ENCODE measurements at places on chromosomes 11 and 22.

- H3K4me1 ChIP-seq: peaks cover 16% of the 10 kb centered on the region
- no peaks in the 10 kb centered on the region for H3K27me3 ChIP-seq
- H3K4me3 ChIP-seq: no peak overlapping the region
- H3K36me3 ChIP-seq: peaks cover 7% of the 10 kb centered on the region
- no peak for DNase-seq
Measured at GRCh38 chr11:63805844-63806415, 7.3 kb upstream of the SPINDOC start.

- H3K27me3 ChIP-seq: peaks cover 60% of the 10 kb centered on the region
- no peak for DNase-seq
- no peaks in the 10 kb centered on the region for H3K36me3 ChIP-seq
- no peaks in the 10 kb centered on the region for H3K4me1 ChIP-seq
Measured at GRCh38 chr11:113484223-113484622, 9.0 kb upstream of the DRD2 start.

- no peak overlapping the region for H3K27ac ChIP-seq
- H3K27me3 ChIP-seq: no peaks in the 10 kb centered on the region
- H3K36me3 ChIP-seq: no peaks in the 10 kb centered on the region
- no peak overlapping the region for H3K4me3 ChIP-seq
- DNase-seq: no peak
- H3K4me1 ChIP-seq: no peaks in the 10 kb centered on the region
Measured at GRCh38 chr11:121944556-121945230, 171.3 kb downstream of the BLID start.

DNA sequence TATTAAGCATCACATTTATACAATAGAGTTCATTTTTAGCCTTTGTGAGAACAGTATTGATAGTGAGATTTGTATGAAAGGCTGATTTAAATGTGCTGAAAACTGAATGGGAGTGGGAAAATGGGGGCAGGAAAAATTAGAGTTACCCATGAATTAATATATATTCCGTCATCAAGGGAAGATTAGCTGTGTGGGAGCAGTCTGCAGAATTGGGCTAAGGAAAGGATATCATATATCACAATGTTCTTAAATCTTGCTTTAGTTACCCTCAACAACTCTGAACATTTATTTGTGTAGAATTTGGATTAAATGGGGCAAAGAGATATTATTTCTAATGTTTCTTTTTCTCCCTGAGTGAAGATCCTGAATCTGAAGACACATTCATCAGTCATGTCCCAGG, at the start of gene OR51Q1:
Gene OR51Q1 (plus strand): TSS at position 301 of the 400 bp plus-strand sequence. CDS start 90 bp downstream, at position 391.
- peaks cover 30% of the 10 kb centered on the region for H3K27me3 ChIP-seq
- H3K27ac ChIP-seq: no peak within 1 kb of the TSS
- H3K36me3 ChIP-seq: no peaks in the 10 kb centered on the region
- no peaks in the 10 kb centered on the region for H3K4me1 ChIP-seq

DNA sequence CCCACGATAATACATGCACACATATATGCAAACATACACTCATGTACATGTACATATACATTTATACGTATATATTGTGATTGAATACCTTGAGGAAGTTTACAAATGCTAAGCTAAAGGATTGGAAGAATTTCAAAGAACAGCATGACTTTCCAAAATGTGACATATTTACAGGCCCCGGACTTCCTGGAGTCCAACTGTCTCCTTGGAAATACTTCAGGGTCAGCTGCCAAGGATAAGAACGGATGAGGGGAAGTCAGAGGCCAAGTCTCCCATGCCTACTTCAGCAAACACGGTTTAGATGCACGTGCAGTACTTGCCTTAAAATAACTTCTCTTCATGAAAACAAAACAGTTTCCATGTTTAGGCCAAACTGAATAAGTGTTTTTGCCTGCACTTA, 213.6 kb downstream of the DYNC2H1 start:
- H3K4me1 ChIP-seq: peaks cover 6% of the 10 kb centered on the region
- H3K36me3 ChIP-seq: no peaks in the 10 kb centered on the region
- H3K27me3 ChIP-seq: no peaks in the 10 kb centered on the region

- no peak for DNase-seq
- no peak overlapping the region for H3K27ac ChIP-seq
- no peak overlapping the region for H3K4me3 ChIP-seq
- no peaks in the 10 kb centered on the region for H3K4me1 ChIP-seq
- H3K36me3 ChIP-seq: no peaks in the 10 kb centered on the region
Measured at GRCh38 chr22:41713004-41713403, 13.7 kb downstream of the MEI1 start.

GRCh38 chr22:35605369-35605680, 11.8 kb downstream of the MB start:
- no peaks in the 10 kb centered on the region for H3K27me3 ChIP-seq
- H3K4me3 ChIP-seq: no peak overlapping the region
- no peaks in the 10 kb centered on the region for H3K4me1 ChIP-seq

DNA sequence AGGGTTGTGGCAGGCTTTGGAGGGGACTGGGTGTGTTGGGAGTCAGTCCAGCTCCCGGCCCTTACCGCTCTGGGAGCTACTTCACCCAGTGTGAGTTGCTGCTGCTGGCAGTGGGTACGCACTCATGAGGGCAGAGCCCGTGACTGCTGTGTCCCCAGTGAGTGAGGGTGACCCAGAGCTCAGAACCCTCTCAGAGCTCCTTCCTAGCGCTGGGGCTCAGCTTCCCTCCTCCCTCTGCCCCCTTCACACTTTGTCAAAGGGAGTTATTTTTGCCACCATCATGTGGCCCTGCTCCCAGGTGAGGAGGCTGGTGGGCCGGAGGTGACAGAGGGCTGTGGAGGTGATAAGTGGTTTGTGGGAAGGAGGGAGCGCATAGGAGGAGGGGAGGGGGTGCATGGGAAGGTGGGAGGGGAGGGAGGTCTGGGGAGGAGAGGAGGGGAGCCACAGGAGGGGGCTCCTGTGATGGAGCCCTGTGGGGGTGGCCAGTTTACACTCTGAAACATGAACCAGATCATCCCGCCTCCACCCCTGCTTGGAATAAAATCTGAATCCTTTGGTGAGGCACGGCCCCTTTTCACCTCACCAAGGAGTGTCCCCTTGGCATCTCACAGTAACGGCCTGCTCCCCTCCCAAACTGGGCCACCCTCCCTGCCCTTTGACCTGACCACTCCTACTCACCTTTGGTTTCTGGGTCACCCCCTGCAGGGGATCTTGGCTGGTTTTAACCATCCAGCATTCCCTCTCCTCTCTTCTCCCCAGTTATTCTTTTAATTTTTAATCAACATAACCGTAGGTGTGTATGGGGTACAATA, 9.9 kb downstream of the NDUFV1 start:
- peaks cover 24% of the 10 kb centered on the region for H3K36me3 ChIP-seq
- DNase-seq: no peak
- peaks cover 16% of the 10 kb centered on the region for H3K4me1 ChIP-seq

DNA sequence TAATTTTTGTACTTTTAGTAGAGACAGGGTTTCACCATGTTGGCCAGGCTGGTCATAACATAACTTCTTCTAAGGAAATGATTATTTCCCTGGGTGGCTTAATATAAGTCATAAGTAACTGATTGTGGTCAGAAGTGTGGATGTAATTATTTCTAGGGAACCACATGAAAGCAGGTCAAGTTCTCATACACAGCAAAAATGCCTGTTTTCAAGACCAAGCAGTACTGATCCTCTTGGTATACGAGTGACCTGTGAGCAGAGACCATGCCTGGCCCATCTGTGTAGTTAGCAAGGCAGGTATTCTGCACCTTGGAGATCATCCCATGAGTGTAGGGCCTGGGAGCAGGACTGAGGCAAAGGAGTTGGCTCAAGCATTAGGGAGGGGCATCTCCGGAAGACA, 32.5 kb upstream of the NUCB2 start:
- no peak overlapping the region for H3K4me3 ChIP-seq
- no peak overlapping the region for H3K27ac ChIP-seq
- H3K27me3 ChIP-seq: no peaks in the 10 kb centered on the region

DNA sequence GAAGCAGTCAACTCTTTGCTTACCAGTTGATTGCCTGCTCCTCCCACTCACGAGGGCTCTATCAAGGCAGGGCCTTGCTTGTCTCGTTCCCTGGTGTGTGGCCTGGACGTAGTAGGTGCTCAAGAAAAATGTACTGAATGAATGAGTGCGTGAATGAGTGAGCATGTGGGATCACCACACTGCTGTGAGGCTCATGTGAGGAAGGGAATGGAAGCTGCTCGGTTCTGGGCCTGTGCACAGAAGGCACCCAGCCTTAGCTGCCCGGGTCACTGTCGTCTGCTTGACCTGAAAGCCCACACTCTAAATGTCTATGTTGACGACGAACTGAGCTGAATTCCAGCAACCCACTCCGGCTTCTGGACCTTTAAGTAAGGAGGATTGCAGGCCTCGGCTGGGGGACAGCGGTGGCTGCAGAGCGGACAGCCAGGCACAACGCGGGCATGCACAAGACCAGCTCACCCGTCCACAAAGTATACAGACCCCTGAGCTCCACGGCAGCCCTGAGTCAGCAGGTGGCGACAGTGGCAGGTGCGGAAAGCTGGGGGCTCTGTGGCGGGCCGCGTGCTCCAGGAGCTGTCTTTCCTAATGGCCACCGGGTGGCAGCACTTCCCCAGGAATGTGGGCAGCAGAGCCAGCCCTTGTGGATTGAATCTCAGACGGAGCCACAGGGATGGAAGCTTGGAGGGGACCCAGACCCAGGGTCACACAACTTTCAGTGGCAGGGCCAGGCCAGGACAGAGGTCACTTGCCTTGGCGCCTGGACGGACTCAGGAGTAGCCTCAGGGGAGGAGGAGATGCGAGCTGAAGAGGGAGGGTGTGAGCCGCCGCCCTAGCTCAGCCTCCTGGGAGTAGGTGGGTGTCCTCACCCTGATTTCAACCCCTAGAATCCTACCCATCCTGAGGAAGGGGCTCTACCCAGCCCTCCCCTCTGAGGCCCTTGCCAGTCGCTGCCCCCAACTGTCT, 5.0 kb upstream of the PICK1 start:
- no peak overlapping the region for H3K27ac ChIP-seq
- peaks cover 17% of the 10 kb centered on the region for H3K36me3 ChIP-seq
- peaks cover 8% of the 10 kb centered on the region for H3K27me3 ChIP-seq
- H3K4me3 ChIP-seq: no peak overlapping the region

GRCh38 chr11:129251067-129251466, 58.9 kb upstream of the ARHGAP32 start:
- no peaks in the 10 kb centered on the region for H3K36me3 ChIP-seq
- H3K27me3 ChIP-seq: no peaks in the 10 kb centered on the region
- peaks cover 9% of the 10 kb centered on the region for H3K4me1 ChIP-seq
- no peak overlapping the region for H3K4me3 ChIP-seq

GRCh38 chr11:87849216-87849615, 326.0 kb downstream of the RAB38 start:
- H3K27me3 ChIP-seq: no peaks in the 10 kb centered on the region
- H3K27ac ChIP-seq: no peak overlapping the region
- no peaks in the 10 kb centered on the region for H3K36me3 ChIP-seq
- DNase-seq: no peak
- no peaks in the 10 kb centered on the region for H3K4me1 ChIP-seq

GRCh38 chr11:132549001-132549400, 983.3 kb downstream of the OPCML start:
- no peak for DNase-seq
- H3K4me3 ChIP-seq: no peak overlapping the region
- no peaks in the 10 kb centered on the region for H3K27me3 ChIP-seq
- H3K27ac ChIP-seq: no peak overlapping the region
- H3K4me1 ChIP-seq: no peaks in the 10 kb centered on the region

GRCh38 chr22:19115628-19116027, 6.6 kb downstream of the DGCR2 start:
- peaks cover 19% of the 10 kb centered on the region for H3K4me1 ChIP-seq
- DNase-seq: no peak
- H3K27me3 ChIP-seq: no peaks in the 10 kb centered on the region
- H3K4me3 ChIP-seq: no peak overlapping the region

- H3K4me1 ChIP-seq: no peaks in the 10 kb centered on the region
- no peak overlapping the region for H3K27ac ChIP-seq
- DNase-seq: no peak
- no peaks in the 10 kb centered on the region for H3K27me3 ChIP-seq
- no peak overlapping the region for H3K4me3 ChIP-seq
Measured at GRCh38 chr22:29530716-29531115, 22.8 kb downstream of the THOC5 start.
